ENCODE measurements at places on chromosomes 3 and 15. TPM values are rescaled to one million over a fixed set of nuclear protein-coding genes. Genes with fewer than 3 reads are reported as not detected.

DNA sequence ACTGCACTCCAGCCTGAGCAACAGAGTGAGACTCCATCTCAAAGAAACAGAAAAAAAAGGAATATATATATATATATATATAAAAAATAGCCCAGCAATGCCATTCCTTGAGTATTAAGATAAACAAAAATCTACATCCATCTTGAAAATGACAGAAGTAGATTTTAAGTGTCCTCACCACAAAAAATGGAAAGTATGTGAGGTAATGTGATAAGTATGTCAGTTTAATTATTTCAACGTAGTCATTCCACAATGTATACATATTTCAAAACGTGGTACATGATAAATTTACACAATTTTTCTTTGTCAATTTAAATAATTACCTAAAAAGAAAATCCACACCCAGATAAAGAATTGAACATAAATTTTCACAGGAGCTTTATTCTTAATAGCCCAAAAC lies 54.9 kb downstream of the HCN4 start:
- no peaks in the 10 kb centered on the region for H3K27me3 ChIP-seq
- H3K36me3 ChIP-seq = no peaks in the 10 kb centered on the region
- H3K27ac ChIP-seq = no peak overlapping the region
- H3K4me3 ChIP-seq = no peak overlapping the region
- no peak for DNase-seq

DNA sequence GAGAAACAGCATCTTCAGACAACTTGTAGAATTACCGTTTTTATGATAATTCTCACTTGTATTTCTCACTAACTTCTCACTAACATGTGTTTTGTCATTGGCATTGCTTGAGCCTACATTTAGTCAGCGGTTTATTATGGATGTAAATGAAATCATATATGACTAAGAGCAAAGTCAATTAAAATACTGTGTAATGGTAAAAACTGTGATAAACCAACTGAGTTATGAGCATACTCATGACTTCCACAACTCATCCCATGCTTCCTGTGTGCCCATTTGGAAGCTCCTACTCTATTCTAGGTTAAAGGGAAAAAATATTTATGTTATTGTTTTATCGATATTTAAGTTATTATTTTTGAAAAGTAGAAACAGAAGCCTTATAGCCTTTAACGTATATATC lies 12.8 kb downstream of the PXK start:
- no peaks in the 10 kb centered on the region for H3K36me3 ChIP-seq
- DNase-seq = no peak
- H3K27me3 ChIP-seq = no peaks in the 10 kb centered on the region
- H3K27ac ChIP-seq = no peak overlapping the region
- H3K4me3 ChIP-seq = no peak overlapping the region

GRCh38 chr15:45249125-45249780 lies 2.8 kb upstream of the SLC28A2 start:
- no peaks in the 10 kb centered on the region for H3K36me3 ChIP-seq
- no peak overlapping the region for H3K27ac ChIP-seq
- H3K4me1 ChIP-seq = no peaks in the 10 kb centered on the region
- no peaks in the 10 kb centered on the region for H3K27me3 ChIP-seq
- no peak for DNase-seq

Gene DAZL
- polyA plus RNA-seq = not detected

Gene GPR15
- not detected for polyA plus RNA-seq
